Gastroesophageal sphincter (tissue), 4 donors: ENCODE measurements at places on chromosomes 5 and 9.

- no peak for ATAC-seq
Measured at GRCh38 chr5:124516567-124516966, 229.9 kb downstream of the ZNF608 start.

DNA sequence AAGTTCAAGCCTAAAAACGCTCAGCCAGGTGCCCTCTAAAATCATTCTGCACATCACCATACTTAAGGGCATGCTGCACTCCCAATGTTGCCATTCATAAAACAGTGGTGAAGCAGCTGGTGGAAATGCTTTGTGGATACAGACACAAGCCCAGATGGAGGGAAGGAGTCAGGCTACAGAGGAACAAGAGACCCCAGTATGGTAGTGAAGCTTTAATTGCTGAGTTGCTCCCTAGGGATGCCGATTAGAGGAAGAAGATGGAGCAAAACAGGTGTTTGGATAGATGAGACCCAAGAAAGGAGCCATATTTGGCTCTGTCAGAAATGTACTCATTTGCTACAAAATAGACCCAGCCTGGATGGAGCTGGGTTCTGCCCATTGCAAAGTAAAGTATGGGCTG is 230.5 kb downstream of the NSG2 start:
- ATAC-seq: no peak

- ATAC-seq: no peak
Measured at GRCh38 chr9:22054529-22054928, 45.4 kb upstream of the CDKN2B start.

DNA sequence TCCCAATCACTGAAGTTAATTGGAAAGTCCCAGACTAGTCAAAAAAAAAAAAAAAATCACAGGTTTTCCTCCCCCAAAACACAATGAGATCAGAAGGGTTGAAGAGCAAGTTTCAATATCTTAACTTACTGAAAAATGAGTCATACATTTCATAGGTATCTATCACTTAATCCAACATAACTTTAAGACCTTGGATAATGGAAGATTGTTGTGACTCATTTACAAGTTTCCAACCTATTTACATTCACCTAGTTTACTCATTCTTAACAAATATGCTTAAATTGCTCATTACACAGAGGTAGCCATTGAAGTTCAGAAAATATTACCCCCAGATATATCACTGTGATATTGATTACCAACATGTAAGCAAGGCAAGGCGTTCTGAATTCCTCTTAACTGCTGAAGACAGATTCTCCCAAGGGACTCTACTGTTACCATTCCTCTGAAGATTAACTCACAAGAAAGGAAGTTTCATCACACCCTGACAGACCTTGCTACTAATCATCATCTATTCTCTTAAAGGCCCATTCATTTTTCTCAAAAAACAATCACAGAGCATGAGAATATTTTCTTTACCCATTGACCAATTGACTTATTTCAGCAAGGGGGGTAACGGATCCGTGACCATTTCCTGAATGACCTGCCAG is 563.8 kb downstream of the TLE1 start:
- no peak for ATAC-seq

DNA sequence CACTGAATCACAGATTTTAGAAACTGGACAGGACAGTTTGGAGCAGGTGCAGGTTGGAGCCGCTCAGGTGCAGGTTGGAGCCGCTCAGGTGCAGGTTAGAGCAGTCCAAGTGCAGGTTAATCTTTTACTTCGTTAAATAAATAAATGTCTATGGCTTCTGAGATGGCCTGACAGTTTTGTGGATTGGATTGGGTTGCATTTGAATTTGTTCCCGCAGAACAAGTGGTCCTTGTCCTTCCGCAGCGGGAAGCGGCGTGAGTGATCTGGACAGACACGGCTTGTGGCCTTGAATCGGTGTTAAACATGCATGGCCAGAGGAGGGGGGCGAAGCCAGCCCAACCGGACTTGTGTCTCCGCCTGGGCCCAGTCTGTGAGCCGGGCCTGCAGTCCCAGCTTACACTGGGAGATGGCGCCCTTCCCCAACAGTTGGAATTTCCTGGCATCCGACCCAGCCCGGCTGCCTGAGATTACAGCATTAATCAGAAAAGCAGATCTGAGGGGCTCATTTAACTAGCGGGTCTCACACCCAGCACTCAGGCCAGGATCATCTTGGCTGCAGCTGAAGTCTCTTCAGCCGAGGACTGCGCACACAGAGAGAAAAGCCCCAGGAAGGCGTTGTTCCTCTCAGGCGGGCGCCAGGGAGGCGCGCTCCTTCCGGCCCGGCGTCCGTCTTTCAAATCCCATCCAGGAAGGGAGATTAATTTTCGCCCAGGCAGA is 1.5 kb upstream of the OLFM1 start:
- ATAC-seq: peak; percentile 67

- no peak for ATAC-seq
Measured at GRCh38 chr5:12911156-12911555, 1006.9 kb upstream of the CTNND2 start.

DNA sequence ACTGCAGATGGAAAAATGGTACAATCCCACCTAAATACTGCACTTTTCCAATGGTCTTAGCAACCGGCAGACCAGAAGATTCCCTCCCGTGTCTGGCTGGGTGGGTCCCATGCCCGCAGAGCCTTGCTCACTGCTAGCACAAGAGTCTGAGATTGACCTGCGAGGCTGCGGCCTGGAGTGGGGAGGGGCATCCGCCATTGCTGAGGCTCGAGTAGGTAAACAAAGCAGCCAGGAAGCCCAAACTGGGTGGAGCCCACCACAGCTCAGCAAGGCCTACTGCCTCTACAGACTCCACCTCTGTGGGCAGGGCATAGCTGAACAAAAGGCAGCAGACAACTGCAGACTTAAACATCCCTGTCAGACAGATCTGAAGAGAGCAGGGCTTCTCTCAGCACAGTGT is 221.6 kb upstream of the CTNND2 start:
- ATAC-seq: no peak

- ATAC-seq: no peak
Measured at GRCh38 chr5:111685969-111686368, 71.0 kb downstream of the NREP start.

DNA sequence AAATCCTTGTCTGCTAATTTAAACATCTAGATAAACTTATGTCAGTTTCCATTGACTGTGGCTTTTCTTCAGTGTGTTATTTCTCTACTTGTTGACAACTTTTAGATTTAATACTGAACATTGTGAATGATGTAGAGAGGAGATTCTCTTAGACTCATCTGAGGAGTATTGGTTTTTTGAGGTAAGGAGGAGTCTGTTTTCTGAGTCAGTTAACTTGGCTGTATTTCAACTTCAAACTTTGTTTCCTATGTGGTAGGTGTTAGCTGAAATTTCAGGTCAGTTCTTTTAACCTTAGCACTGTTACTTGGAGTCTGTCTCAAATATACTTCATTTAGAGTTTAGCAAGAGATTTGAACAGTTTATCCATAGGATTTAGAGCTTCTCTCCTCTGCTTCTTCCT is 67.9 kb downstream of the XRCC4 start:
- no peak for ATAC-seq

DNA sequence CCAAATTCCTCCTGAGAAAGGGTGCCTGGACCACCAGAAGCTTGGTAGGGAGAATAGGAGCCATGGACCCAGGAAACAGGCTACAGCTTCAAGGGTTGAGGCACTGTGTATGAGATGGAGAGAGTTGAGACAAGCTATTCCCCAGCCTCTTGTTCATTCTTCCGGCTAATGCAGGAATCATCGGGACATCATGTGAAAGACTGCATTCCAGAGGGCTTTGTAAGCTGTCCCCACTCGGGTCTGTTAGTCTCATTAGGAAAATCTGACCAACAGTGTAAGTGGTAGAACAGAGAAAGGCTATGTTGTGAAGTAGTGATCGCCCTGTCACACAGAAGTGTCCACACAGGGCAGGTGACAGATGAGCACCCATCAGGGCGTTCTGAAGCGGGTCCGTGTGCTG is 81.4 kb downstream of the GABBR2 start:
- no peak for ATAC-seq

- no peak for ATAC-seq
Measured at GRCh38 chr5:141149812-141150211, at the start of gene PCDHB6. TSS of gene PCDHB6 (plus strand) at chr5:141150057. CDS start at chr5:141150258, 201 bp downstream.
